ENCODE measurements at places on chromosomes 7 and 10.

- DNase-seq: no peak
Observed at GRCh38 chr10:118926903-118927302, 102.6 kb upstream of the NANOS1 start.

GRCh38 chr10:106712988-106713387 lies 451.5 kb downstream of the SORCS1 start:
- DNase-seq: no peak

DNA sequence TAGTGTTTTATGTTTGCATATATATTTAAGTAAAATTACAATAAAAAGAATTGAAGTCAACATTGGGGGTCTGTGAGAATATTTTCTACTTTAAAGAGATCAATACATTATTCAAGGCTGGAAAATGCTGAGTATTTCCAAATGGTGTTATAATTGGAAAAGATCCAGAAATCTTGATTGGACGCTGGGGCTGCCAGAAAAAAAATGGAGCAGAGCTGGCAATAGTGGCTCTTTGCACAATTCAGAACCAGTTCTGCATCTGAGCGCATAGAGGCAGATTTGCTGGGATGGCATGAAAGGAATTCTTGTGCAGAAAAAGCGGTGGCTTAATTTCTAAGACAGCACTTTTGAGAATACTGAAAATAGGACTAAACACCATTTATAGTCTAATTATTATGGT lies 10.8 kb upstream of the VWC2 start:
- DNase-seq: no peak

DNA sequence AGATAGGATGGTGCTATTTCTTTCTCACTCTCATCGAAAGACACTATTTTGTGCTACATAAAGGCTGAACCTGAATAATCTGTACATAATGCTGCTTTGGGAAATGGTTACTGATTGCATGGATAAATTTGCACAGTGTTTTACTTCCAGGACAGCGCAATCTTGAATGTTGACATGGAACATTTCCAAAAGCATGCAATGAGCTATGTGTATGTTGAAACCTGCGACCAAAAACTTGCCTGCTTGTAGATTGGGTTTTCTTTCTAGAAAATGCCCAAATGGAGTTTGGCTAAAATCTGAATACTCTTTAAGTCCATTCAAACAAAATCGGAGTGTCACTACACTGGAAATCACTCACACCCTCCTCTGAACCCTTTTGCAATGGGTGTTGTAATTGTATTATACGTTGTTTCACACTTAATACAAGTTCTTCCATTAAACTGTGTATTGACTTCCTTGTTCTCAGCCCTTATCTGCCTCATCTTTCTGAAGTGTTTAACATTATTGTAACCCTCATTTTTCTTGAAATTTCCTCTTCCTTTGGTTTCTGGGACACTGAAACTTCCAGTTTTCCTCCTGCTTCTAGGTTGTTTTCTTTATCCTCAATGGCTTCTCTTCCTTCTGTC lies 73.7 kb upstream of the CAPZA2 start:
- DNase-seq: peak; percentile 83

GRCh38 chr7:30646154-30646553 lies 36.1 kb downstream of the CRHR2 start:
- DNase-seq: no peak

DNA sequence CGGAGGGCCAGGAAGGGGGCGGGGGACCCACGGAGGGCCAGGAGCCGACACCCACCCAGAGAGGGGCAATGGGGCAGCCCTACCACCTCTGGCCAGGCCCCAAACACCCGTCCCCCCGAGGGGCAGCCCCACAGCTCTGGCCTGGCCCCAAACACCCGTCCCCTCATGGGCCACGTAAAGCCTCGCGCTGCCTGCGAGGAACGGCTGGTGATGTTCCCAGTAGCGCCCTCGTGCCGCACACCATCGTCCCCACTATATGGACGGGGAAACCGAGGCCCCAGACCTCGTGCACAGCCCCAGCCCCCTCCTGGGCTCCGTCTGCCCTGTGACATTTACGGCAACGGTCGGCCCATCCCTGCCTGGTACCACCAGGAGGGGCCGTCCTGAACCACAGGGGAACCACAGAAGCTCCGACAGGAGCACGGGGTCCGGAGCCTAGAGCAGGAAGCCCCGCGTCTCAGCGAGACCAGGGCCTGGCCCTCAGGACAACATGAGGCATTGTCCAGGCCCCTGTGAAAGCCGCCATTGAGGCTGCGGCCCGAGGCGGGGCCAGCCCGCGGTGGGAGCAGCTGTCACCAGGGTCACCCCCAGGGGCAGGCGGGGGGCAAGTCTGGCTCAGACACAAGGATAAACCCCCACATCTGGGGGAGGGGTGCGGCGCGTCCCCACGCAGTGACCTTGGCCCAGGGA lies 35.6 kb downstream of the GET4 start:
- no peak for DNase-seq

DNA sequence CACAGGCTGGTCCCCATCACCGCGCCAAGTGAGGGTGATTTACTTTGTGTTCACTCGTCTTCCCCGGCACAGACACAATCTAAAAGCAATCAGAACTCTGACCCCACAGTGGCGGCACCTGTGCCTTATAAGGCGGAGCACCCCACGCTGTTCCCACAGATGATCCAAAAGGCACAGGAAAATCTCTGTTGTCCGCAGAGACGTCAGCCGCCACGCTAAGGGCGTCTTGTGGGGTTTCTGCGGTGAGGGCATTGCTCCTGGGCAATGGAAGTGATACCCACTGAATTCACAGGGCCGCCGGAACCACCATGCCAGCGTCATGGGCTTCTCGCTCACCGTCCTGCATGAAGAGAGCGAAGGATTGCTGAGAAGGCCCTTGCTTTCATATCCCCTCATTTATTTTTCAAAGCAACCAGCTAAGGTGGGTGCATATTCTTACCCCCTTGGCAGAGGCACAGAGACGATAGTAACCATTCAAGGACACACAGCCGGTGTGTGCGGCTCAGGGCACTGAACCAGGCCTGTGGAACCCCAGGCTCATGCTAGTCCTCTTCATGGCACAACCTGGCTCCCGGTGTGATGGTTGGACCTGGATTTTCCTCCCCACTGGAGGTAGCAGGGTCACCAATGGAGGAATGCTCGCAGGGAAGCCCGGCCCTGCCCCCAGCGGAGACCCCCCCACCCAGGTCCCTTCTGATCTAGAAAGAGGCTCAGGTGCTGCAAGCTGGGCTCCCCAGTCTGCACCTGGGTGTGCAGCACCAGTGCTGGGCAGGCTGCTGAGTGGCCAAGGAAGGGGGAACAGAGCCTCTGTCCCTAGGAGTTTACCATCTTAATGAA lies 279.0 kb downstream of the TCERG1L start:
- DNase-seq: no peak

DNA sequence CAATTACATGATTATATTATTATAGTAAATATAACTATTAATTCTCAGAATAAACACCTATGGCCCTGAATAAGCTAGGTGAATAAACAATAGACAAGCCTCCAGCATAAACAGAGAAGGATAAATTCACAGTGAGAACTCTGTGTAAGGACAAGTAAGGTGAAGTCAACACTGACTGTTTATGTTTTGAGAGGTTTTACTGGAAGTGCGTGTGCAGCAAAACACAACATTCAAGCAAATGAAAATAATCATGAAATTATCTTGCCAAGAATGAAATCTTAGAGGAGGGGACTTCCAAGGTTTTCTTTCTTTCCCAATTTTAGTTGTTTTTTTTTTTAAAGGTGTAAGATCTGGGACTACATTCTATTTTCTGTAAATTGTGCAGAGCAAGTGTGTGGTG lies 112.5 kb downstream of the MACC1 start:
- DNase-seq: no peak

- DNase-seq: no peak
Observed at GRCh38 chr10:34869135-34869836, 54.2 kb upstream of the PARD3 start.
